ENCODE measurements at places on chromosomes 12 and 14. TPM values are rescaled to one million over a fixed set of nuclear protein-coding genes. Genes with fewer than 3 reads are reported as not detected.

FLRT2 gene
- total RNA-seq = 194 TPM

ARMH4 gene
- 39.9 TPM for total RNA-seq

ACOT4 gene
- total RNA-seq = 1.6 TPM

HAL gene
- total RNA-seq = not detected

GLRX5 gene
- total RNA-seq = 28.9 TPM

SLC25A47 gene
- total RNA-seq = not detected

ESR2 gene
- 1.7 TPM for total RNA-seq

SOX5 gene
- total RNA-seq = 61.4 TPM

ATP2B1 gene
- 183 TPM for total RNA-seq

TAS2R30 gene
- total RNA-seq = 42.9 TPM
